Naive thymus-derived CD4-positive, alpha-beta T cell (primary cell): ENCODE measurements at places on chromosomes 1 and 21. TPM values are rescaled to one million over a fixed set of nuclear protein-coding genes. Genes with fewer than 3 reads are reported as not detected.

DNA sequence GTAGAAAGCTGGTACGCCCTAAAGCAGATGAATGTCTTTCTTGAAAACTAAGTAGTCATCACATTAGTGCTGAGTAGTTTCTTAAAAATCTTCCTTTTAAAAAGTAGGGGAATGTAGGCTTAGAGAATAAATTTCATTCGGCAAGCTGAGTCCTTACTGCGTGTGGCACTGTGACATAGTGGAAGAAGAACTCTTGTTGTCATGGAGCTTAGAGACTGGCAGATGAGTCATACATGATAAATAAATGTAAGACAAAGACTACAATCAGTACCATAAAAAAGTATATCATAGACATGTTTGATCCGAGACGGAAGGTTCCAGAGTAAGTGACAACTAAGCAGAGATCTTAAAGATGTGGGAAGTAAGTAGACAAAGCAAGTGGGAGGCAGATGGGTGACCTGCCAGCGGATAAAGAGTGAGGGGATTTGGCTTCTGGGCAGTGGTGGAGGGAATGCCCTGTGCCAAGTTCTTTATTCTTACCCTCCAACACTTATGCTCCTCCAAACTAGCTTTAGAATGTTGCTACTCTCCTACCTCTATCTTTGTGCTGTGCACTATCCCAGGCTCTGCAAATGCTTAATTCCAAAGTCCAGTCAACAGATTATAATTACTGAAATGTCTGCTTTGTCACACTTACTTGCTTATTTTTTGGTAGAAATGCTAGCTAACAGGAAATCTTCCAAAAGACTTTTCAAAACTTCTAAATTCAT, 608.5 kb upstream of the USP24 start:
- H3K4me3 ChIP-seq = no peak overlapping the region
- DNase-seq = no peak
- H3K4me1 ChIP-seq = no peaks in the 10 kb centered on the region
- H3K27me3 ChIP-seq = no peaks in the 10 kb centered on the region
- no peaks in the 10 kb centered on the region for H3K36me3 ChIP-seq
- no peak overlapping the region for H3K27ac ChIP-seq

- no peak overlapping the region for H3K4me3 ChIP-seq
- no peaks in the 10 kb centered on the region for H3K36me3 ChIP-seq
- H3K27me3 ChIP-seq = no peaks in the 10 kb centered on the region
- H3K27ac ChIP-seq = no peak overlapping the region
Observed at GRCh38 chr1:244403431-244403830, 48.3 kb downstream of the ADSS2 start.

DNA sequence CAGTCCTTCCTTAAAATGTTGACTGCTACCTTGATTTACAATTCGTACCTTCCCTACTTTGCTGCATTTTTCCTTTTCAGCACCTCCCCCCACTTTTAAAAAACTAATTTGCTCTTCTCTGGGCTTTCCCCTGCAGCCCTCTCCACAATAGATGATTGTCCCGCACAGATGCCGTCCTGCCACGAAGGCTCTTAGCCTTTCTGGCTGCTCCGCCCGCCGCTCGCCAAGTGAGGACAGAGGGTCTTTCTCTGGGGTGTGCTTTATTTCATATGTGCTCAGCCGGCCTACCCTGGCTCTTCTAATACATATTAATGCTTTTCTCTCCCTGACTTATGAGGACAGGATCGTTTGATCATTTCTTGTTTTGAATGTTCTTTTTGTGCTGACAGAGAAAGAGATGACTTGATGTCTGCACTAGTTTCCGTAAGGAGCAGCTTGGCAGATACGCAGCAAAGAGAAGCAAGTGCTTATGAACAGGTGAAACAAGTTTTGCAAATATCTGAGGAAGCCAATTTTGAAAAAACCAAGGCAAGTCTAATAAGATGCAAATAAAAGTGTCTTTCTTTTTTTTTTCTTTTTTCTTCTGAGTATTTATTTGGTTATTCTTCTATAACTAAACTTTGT, 60.6 kb downstream of the SDCCAG8 start:
- H3K27ac ChIP-seq = no peak overlapping the region
- no peak overlapping the region for H3K4me3 ChIP-seq
- DNase-seq = no peak
- no peaks in the 10 kb centered on the region for H3K4me1 ChIP-seq

DNA sequence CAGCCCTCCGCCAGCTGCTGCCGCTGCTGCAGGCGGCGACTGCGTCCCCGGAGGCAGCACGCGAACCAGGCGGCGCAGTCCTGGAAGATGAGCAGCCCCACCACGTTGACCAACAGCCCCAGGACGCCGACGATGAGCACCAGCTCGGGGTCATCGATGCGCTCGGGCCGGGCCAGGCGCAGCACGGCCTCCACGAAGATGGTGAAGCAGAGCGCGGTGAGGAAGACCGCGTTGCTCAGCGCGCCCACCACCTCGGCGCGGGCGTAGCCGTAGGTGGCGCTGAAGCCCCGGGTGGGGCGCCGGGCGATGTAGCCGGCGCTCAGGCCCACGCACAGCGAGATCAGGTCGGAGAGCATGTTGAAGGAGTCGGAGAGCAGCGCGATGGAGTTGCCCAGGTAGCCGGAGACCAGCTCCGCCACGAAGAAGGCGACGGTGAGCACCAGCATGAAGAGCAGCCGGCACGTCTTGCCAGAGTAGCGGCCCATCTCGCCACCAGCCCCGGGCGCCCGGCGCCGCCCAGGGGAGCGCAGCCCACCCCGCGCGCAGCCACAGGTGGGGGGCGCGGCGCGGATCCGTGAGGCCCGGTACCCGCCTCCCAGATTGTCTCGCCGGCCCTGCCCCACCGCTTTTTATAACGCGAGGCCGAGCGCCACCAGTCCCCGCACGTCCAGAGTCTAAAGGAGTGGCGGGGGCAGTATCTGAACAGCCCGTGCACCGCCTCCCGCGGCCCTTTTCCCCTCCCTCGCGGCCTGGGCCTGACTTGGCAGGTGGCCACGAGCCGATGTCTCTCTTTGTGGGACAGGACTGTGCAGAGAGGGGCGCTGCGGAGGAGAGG, at the start of gene SLC30A10:
Gene SLC30A10, minus strand, starts transcription at position 602 of the 835 bp plus-strand sequence. Its CDS starts 117 bp downstream, at position 485.
- H3K27ac ChIP-seq = no peak within 1 kb of the TSS
- no peak for DNase-seq
- no peaks in the 10 kb centered on the region for H3K4me1 ChIP-seq
- H3K36me3 ChIP-seq = no peaks in the 10 kb centered on the region

GRCh38 chr1:78122389-78122788, 76.6 kb downstream of the GIPC2 start:
- H3K27me3 ChIP-seq = no peaks in the 10 kb centered on the region
- no peaks in the 10 kb centered on the region for H3K36me3 ChIP-seq
- H3K4me3 ChIP-seq = no peak overlapping the region
- no peak for DNase-seq
- no peak overlapping the region for H3K27ac ChIP-seq

- H3K4me3 ChIP-seq = no peak overlapping the region
- H3K27ac ChIP-seq = no peak overlapping the region
- H3K4me1 ChIP-seq = peaks cover 8% of the 10 kb centered on the region
Observed at GRCh38 chr21:33909756-33910155, 5.8 kb downstream of the ATP5PO start.

GRCh38 chr1:229093609-229094336, 177.1 kb upstream of the RAB4A start:
- H3K27ac ChIP-seq = no peak overlapping the region
- no peaks in the 10 kb centered on the region for H3K27me3 ChIP-seq
- H3K36me3 ChIP-seq = no peaks in the 10 kb centered on the region

GRCh38 chr21:15436031-15436430, 293.8 kb upstream of the USP25 start:
- no peak overlapping the region for H3K4me3 ChIP-seq
- H3K27me3 ChIP-seq = no peaks in the 10 kb centered on the region
- H3K4me1 ChIP-seq = no peaks in the 10 kb centered on the region

Gene FMO2
- not detected for total RNA-seq

Gene GUCA2A
- total RNA-seq = not detected

Gene MARK1
- total RNA-seq = not detected in 2 replicates

Gene IVL
- not detected for total RNA-seq
